ENCODE measurements at places on chromosomes 2 and 18.

GRCh38 chr2:126650994-126651393, 5.0 kb upstream of the GYPC start:
- DNase-seq: no peak

- DNase-seq: no peak
Observed at GRCh38 chr2:134108113-134108512, 145.8 kb upstream of the MGAT5 start.

DNA sequence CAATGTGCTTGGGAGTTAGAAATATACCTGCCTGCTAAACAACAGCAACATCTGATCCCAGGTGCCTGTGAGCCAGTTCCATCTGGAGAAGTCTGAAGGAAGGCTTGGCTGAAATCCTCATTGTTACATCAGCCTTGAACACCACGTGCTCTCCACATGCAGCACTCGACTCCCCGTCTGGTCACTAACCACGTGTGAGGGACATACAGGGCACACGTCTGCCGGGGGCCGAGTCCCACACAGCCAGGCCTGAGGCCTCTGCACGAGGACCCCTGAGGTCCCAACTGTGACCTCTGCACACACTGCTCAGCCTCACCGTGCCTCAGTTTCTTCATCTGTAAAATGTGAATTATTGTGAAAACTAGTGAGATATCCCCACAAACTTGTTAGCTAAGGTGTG, 236.5 kb upstream of the SALL3 start:
- DNase-seq: no peak

- DNase-seq: no peak
Observed at GRCh38 chr2:59019566-59020159, 778.5 kb upstream of the FANCL start.

GRCh38 chr2:159089543-159089942, 121.1 kb downstream of the TANC1 start:
- DNase-seq: no peak

GRCh38 chr2:191862156-191862775, 15.4 kb upstream of the CAVIN2 start:
- no peak for DNase-seq

DNA sequence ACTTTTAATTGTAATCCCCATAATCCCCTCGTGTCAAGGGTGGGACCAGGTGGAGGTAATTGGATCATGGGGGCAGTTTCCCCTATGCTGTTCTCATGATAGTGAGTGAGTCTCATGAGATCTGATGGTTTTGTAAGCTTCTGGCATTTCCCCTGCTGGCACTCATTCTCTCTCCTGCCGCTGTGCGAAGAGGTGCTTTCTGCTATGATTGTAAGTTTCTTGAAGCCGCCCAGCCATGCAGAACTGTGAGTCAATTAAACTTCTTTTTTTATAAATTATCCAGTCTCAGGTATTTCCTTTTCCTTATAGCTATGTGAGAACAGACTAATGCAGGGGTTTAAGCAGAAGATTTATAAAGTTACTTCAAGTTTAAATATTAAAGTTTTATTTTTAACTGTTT, 655.2 kb downstream of the EPHA4 start:
- no peak for DNase-seq

DNA sequence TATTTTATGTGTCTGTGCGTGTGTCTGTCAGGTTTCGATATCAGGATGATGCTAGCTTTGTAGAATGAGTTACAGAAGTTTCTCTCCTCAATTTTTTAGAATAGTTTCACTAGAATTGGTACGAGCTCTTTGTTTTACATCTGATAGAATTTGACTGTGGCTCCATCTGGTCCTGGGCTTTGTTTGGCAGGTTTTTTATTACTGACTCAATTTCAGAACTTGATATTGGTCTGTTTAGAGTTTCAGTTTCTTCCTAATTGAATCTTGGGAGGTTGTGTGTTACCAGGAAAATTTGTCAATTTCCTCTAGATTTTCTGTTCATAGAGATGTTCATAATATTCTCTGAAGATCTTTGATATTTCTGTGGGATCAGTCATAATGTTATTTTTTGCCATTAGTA, 289.4 kb upstream of the COL3A1 start:
- no peak for DNase-seq

DNA sequence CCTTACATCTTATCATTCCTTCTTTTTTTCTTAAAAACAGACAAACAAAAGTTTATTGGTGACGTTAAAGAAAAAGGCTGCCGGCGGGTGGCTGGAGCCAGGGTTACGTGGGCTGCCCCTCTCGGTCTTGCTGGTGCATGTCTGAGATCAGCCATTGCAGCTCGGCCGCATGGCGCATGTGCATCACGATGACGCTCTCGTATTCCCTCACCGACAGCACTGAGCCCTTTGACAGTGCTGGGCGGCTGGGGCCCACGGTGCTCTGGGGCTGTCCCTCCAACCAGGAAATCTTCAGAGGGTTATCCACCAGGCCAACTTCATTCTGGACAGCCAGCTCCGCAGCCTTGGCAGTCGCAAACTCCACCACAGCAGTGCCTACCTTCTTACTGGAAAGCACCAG, 1081.8 kb upstream of the TMEFF2 start:
- DNase-seq: no peak

GRCh38 chr2:192566863-192567262, 372.1 kb upstream of the TMEFF2 start:
- DNase-seq: no peak

DNA sequence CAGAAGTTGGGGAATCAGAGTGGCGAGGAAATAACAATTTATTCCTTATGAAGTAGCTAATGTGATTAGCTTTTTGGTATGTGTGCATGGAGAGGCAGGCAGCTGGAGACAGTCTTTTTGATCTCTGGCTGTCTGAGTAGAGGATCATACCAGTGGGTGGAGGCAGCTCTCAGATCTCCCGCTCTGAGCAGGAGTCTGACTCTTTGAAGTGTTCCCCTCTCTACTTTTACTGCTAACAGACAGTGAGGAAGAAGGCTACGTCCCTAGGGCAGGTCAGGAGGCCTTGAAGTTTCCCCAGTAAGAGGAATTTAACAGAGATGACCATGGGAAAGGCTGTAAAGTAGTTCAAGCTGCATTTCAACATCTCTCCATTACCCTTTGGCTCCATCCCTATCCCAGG, 111.9 kb upstream of the REG3A start:
- no peak for DNase-seq

DNA sequence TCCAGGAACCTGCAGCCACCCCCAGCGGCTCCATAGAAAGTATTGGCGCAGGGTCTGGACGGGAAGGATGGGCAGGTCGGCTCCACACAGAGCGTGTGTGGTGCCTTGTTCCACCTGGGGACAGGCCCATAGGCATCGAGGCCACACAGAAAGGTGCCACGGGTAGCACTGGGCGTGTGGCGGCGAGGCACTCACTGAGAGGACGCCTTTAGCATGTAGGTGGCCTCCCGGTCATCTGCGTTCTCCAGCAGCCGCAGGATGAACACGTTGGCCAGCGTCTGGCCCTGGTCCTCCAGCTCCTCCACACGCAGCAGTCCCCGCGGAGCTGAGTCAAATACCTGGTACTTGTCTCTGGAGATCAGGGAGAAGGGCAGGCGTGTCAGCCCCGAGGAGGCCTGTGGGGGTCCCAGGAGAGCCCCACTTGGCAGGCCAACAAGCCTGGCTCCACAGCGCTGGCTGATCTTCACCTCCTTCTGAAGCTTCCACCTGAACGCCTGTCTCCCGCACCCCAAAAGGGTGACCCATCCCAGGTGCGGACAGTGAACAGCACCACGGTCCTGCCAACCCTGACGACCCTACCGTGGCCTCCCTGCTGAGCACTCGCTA, 13.2 kb downstream of the SNORC start:
- no peak for DNase-seq

GRCh38 chr18:9433671-9434121, 41.6 kb upstream of the RALBP1 start:
- peak; percentile 53 for DNase-seq

- peak; percentile 46 for DNase-seq
Observed at GRCh38 chr18:48639772-48640432, 101.1 kb downstream of the CTIF start.

- DNase-seq: no peak
Observed at GRCh38 chr2:107393516-107393915, 433.2 kb upstream of the RGPD4 start.

GRCh38 chr2:71226096-71226964, 573 bp downstream of the PAIP2B start:
- no peak for DNase-seq

DNA sequence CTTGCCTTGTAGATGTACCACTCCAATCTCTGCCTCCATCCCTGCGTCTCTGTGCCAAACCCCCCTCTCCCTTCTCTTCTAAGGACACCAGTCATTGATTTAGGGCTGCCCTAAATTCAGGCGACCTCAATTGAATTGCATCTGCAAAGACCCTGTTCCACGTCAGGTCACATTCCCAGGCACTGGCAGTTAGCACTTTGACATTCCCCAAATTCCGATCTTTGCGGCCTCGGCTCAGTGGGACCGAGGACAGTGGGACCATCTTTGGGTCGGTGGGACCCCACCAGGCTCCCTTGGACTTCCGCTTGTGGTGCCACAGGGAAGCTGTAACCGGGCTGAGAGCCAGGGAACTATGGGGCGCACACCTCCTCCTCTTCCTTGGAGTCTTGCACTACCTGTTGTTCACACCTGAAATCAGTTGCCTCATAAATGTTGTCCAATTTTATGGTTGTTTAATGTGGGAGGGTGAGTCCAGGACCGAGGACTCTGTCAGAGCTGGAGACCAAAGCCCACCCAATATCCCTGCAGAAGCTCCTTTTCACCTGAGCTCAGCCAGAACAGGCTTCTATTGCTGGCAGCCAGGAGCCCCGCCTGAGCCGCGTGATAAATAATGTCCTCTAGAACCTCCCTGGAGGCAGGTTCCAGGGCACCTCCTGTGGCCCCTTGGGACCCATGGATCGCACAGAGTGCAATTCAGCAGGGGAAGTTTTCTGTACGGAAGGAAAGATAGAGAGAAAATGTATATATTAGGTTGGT, 271.6 kb downstream of the EIPR1 start:
- no peak for DNase-seq

- no peak for DNase-seq
Observed at GRCh38 chr2:18085593-18085992, 207.1 kb downstream of the KCNS3 start.

DNA sequence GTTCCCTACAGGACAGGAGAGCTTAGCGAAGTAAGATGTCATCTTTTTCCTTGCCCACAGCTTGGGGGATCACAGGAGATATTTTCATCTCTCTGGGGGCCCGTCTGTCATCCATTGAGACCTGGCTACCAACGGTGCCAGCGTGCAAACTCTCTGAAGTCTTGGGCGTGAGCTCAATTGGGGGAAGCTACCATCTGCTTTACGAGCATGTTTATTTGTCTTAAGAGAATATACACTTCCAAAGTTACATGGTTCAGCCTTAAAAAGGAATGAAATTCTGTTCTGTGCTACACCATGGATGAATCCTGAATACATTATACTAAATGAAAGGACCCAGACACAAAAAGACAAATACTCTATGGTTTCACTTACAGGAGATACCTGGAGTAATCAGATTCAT, 13.6 kb downstream of the SAG start:
- DNase-seq: no peak

DNA sequence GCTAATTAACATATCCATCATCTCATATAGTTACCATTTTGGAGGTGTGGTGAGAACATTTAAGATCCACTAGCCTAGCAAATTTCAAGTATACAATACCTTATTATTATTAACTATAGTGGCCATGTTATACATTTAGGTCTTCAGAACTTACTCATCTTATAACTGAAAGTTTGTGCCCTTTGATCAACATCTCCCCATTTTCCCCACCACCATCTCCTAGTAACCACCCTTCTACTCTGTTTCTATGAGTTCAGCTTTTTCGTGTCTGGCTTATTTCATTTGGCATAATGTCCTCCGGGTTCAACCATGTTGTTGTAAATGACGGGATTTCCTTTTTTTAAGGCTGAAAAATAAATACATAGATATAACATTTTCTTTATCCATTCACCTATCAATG, 15.9 kb downstream of the NEURL3 start:
- DNase-seq: no peak

DNA sequence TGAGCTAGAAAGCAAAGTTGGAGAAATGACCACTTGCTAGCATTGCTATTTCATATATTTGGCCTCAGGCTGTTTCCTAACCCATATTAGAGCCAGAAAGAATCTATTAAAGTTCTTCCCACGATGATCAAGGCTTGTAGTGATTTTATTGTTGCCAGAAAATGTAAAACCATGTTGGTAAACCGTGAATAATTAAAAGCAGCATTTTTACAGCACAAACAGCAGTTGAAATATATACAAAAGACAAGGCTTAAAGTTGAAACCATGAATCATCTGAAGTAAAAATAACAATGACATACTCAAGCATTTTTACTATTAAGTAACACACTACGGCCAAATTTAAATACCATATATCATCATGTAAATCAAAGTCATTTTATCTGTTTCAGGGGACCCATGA, 27.7 kb upstream of the DSC3 start:
- no peak for DNase-seq

DNA sequence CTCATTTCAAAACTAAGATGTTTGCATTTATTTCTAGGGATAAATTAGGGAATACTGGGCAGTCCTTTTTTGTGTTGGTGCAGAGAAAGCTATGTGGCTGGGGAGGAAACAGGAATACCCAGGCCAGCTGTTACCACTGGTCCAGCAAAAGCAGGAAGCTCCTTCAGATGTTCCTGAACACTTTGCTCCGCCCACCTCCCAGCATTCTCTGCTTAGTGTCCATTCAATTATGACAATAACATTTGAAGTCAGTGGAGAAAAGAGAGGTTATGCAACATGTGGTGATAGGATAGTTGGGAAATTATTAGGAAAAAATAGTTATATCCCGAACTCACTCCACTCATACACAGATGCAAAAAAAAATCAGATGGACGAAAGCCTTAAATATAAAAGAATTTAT, 22.1 kb upstream of the ARPC2 start:
- DNase-seq: no peak

- DNase-seq: peak; percentile 20
Observed at GRCh38 chr2:156663757-156664409, 227.7 kb downstream of the GPD2 start.

GRCh38 chr18:8769509-8770095, 64.2 kb downstream of the MTCL1 start:
- DNase-seq: no peak

- peak; percentile 45 for DNase-seq
Observed at GRCh38 chr2:33205693-33206434, 259.1 kb downstream of the LTBP1 start.

- no peak for DNase-seq
Observed at GRCh38 chr18:77657651-77658298, 408.1 kb downstream of the GALR1 start.

DNA sequence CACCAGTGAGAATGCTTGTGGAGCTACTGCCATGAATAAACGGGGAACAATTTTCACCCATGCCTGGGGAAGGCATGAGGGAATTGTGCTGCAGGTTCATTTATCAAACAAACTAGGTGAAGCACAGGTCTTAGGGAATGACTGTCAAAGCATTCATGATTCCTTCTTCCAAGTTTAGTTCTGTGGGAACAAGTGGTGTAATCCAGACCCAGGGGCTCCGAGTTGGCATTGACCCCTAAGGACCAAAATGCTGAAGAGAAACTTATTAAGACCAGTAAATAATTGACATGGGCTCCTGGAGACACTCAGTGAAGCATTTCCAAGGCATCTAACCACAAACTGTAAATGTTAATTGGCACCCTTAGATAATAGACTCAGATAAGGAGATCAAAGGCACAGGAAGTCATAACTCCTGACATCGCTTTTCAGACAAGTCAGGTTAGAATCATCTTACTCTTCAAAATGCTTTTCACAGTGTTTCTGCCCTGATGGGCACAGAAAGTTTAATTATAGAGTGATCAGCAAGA, 96.9 kb downstream of the SPP2 start:
- no peak for DNase-seq

- DNase-seq: no peak
Observed at GRCh38 chr2:85248773-85249509, 78.8 kb downstream of the TGOLN2 start.

GRCh38 chr18:6203791-6204190, 210.9 kb downstream of the L3MBTL4 start:
- DNase-seq: no peak

GRCh38 chr2:86072271-86072858, 33.3 kb downstream of the POLR1A start:
- peak; percentile 34 for DNase-seq

Measured in GM13977 (cell line).